Caudate nucleus (tissue), 63 donors: ENCODE measurements at places on chromosomes 3 and 15.

- DNase-seq: no peak
Measured at GRCh38 chr3:125960066-125960424, 8.9 kb upstream of the ROPN1B start.

DNA sequence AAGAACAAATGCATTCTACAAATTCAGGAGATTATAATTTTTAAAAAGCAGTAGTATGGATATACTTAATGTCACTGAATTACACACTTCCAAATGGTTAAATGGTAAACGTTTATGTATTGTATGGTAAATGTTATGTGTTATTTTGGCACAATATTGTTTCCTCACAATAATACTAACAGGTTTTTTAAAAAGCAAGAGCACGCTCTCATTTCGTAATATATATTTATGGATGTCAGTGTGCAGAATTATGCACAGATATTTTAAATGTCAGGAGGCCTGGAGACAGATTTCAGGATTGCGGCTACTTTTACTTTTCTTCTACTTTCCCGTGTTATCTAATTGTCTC is 533 bp downstream of the ZNF445 start:
- DNase-seq: no peak

GRCh38 chr15:88220443-88221335 is 35.9 kb downstream of the NTRK3 start:
- DNase-seq: peak; percentile 5

GRCh38 chr3:85571835-85572234 is 613.0 kb downstream of the CADM2 start:
- DNase-seq: no peak

GRCh38 chr3:140276703-140277102 is 341.7 kb downstream of the CLSTN2 start:
- no peak for DNase-seq

GRCh38 chr3:11596387-11596786 is 47.3 kb downstream of the VGLL4 start:
- DNase-seq: no peak

GRCh38 chr3:182957226-182957625 is 23.1 kb downstream of the DCUN1D1 start:
- no peak for DNase-seq

GRCh38 chr3:61530355-61530754 is 31.0 kb upstream of the PTPRG start:
- DNase-seq: no peak

DNA sequence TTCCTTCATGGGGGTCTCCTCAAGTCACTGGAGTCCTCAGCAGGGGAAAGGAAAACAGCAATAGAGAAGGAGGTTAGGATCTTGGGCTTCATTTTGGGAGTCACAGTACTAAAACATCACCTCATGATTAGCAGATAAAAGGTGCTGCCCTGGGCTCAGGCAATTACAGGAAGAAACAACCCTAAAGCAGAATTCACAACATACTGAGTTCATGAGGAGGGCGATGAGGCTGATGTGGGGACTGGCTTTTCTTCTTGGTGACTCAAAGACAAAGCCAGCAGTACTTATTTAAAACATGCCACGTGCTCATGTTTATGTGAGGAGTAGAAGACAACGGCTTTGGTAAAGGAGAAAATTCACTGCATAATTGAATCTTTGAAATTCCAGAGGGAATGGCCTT is 822.3 kb upstream of the CFAP20DC start:
- no peak for DNase-seq

DNA sequence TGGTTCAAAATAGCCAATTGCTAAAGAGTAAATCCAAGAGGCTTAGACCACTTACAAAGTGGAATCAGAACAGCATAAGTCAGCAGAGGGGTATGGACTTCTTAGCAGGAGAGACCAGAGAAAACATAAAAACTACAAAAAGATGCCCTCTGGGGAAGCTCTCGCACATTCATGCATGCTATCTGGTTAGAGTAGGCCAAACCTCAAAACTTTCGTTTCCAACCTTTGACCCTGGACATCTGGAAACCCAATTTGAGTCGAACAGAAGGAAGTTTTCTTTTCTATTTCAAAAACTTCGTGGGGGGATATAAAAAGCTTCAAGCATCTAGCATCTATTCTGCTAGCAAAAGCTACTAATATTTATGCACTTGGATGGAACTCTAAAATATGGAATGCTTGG is 523.9 kb upstream of the AGTR1 start:
- DNase-seq: no peak

- no peak for DNase-seq
Measured at GRCh38 chr15:33913459-33913858, 54.8 kb upstream of the CHRM5 start.

DNA sequence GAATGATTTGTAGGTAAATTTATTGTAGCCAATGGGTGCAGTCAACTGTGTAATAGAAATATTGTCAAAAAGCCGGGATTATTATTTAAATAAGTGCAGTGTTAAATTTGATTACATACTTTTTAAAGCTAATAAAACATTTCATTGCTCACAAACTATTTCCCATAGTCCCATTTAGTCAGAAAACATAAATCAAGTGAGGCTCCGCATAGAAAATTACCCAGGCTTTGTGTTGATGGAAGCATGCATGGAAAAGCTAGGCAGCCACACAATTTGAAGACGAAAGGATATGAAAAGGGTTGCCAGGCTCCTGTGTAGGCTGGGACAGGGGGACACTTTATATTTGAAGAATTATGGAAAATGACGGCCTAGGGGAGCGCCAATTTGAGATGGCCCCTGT is 82.3 kb downstream of the LRTM1 start:
- DNase-seq: no peak

DNA sequence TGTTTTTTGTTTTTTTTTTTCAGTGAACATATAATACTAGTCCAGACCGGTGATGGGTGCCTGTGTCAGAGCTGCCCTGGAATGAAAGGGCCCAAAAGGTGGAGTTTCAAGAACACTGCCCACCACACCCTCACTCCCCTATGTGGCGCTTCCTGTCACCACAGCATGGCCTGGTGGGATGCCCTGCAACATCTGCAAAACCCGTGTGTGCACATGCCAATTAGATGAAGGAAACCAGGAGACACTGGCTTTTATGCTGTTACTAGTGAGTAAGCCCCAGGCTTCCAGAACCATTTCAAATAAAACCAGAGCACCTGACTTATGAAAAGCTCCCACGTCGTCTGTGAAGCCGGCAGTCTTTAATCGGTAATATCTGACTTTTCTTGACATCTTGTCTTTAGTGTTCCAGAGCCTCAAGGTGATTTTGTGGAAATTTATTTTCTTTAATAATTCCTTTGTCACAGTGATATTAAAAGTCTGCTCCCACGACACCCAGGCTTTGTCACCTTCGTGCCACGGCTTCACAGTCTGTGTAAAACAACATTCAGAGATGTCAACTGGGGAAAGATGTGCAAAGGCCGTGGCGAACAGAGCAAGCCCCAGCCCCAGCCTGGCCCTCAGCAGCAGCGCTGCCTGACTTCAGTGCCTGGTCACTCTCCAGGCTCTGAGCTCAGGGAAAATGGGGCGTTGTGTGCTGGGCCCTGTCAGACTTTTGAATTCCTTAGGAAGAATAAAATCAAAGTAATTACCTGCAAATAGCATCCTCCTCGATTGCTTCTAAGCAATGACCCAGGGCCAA is 6.4 kb downstream of the CFAP92 start:
- DNase-seq: no peak

DNA sequence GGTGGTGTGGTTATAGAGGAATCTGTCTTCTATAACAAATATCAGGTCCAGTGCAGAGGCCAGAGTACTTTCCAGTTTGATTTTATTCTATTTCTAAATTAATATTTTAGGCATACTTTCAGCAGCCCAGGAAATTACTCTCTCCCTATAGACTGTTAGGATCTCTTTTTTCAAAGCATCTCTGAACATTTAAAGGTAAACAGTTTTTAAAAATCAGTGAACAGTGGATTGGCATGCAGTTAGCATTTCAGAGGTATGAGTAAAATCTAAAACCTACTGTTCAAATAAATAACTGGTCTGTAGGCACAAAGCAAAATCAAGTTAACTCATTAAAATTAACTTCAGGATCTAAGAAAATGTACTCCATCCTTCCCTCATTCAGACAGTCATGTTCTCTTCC is 3.0 kb downstream of the ZBED2 start:
- no peak for DNase-seq

DNA sequence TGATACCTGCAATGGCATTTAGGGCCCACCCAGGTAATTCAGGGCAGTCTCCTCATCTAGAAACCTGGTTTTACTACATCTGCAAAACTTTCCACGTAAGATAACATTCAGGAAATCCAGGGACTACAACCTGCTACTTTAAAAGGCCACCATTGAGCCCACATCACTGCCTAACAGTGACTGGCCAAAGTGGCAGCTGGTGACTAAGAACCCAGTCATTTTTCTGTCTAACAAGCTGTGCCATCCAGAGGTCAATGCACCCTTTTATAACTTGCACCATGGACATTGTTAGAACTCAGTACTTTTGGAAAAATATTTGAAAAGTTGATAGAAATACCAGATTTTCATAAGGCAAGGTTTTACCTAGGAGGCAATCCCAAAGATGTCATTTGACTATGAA is 492.4 kb downstream of the OTOL1 start:
- no peak for DNase-seq

GRCh38 chr3:66017591-66017990 is 21.1 kb downstream of the MAGI1 start:
- no peak for DNase-seq

- no peak for DNase-seq
Measured at GRCh38 chr3:113275583-113275928, 64.2 kb downstream of the BOC start.

DNA sequence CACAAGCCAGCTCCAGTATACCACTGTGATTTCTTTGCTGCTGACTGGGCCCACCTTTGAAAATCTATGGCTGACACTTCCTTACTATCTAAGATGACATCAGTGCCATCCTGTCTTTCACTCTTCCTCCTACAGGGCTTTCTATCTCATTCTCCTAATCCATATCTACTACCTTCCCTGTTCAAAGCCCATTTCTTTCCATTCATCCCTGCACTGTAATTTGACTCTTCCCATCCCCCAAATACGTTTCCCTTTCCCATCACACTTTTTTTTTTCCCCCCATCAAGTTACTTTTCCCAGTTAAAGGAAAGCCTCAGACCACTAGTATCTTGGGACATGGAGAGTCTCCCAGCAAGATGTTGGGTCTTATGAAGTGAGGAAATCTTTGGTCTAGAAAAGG is 136.7 kb downstream of the AKAP13 start:
- no peak for DNase-seq
